A549 treated with GW870086 at 1 μM for 4 hours (cell line): ENCODE measurements at places on chromosomes 1 and 21. TPM values are rescaled to one million over a fixed set of nuclear protein-coding genes. Genes with fewer than 3 reads are reported as not detected.

FNDC10 gene
- total RNA-seq: 5.4 to 8.5 TPM (median 8.1 TPM) in 5 replicates

ACTA1 gene
- total RNA-seq: 0.15 to 0.26 TPM in 2 of 5 replicates, not detected in the others

LRRC38 gene
- total RNA-seq: 0.06 TPM in 1 of 5 replicates, not detected in the others

S100A14 gene
- 0.29 to 0.82 TPM (median 0.52 TPM) in 5 replicates for total RNA-seq
